Fibroblast of lung (primary cell): ENCODE measurements at places on chromosomes 1 and 21. TPM values are rescaled to one million over a fixed set of nuclear protein-coding genes. Genes with fewer than 3 reads are reported as not detected.

The ST6GALNAC3 gene
- 0.51 and 0.66 TPM in 2 replicates for total RNA-seq

The BSND gene
- not detected in 2 replicates for total RNA-seq

The KRTAP12-2 gene
- total RNA-seq = not detected in 2 replicates

The AXDND1 gene
- 0.17 and 0.26 TPM in 2 replicates for total RNA-seq

The OR10J1 gene
- not detected in 2 replicates for total RNA-seq

The RNU11 gene
- not detected in 2 replicates for total RNA-seq

The GBP4 gene
- total RNA-seq = 0.50 and 0.77 TPM in 2 replicates

The IL20 gene
- total RNA-seq = not detected in 2 replicates

The PADI3 gene
- total RNA-seq = not detected in 2 replicates

The EVA1C gene
- 4.4 and 4.6 TPM in 2 replicates for total RNA-seq

The ILDR2 gene
- under 0.01 TPM in 2 replicates for total RNA-seq

The PRAMEF1 gene
- total RNA-seq = not detected in 2 replicates

The SPRR2F gene
- not detected in 2 replicates for total RNA-seq

The CSF3R gene
- under 0.01 and 0.51 TPM in 2 replicates for total RNA-seq

The LAMC1 gene
- 408 and 477 TPM in 2 replicates for total RNA-seq

The DYRK1A gene
- total RNA-seq = 57.5 and 64.1 TPM in 2 replicates

The ALG14 gene
- 3.8 and 4.6 TPM in 2 replicates for total RNA-seq

The B3GALT5 gene
- under 0.01 TPM in 1 of 2 replicates, not detected in the other for total RNA-seq

The FMO3 gene
- 19.3 and 76.3 TPM in 2 replicates for total RNA-seq

The TEDDM1 gene
- total RNA-seq = not detected in 2 replicates
